ENCODE measurements at places on chromosomes 16 and 17.

DNA sequence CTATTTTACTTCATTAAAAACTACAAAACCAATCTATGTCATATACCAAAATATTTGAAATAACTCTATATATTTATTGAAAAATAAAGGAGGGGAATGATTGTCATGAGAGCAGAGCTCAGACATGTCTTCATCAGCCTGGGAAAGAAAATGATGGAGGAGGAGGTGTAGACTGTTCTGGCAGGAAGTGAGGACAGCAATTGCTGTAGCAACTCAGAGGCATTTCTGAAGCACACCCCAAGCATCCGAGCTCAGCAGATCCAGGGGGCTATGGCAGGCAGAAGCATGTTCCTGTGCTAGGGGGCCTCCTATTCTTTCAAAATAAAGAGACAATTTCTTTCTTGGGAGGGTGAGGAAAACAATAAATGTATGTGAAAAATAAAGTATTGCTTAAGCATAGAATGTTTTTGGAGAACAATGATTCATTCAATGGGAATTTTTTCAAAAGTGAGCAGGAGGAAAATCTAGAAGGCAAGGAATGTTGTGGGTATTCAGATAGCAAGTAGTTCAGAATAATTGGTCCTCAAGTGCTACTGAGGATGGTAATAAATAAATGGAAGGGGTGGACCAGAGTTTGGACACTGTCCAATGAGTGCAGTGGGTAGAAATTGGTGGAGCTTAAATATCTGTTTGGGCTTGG lies 383.4 kb downstream of the CDH11 start:
- DNase-seq = no peak

- no peak for DNase-seq
Measured at GRCh38 chr17:9529033-9529700, 46.5 kb downstream of the STX8 start.

DNA sequence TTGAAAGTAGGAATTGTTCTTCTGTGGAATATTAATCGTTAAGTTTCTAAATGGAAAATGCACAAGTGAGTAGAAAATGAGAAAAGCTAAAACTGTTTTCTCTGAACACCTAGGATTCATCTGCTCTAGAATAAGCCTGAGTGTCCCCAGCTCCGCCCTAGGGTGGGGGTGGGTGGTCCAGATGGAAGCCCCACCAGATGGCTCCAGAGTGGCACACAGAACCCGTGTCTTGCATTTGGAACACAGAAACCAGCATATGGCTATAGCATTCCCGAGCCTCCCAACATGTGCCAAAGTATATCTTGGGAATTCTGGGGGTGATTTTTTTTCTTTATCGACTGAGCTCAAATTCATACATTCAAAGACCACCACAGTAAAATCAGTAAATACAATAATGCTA lies 517.7 kb upstream of the PSMD7 start:
- DNase-seq = no peak

DNA sequence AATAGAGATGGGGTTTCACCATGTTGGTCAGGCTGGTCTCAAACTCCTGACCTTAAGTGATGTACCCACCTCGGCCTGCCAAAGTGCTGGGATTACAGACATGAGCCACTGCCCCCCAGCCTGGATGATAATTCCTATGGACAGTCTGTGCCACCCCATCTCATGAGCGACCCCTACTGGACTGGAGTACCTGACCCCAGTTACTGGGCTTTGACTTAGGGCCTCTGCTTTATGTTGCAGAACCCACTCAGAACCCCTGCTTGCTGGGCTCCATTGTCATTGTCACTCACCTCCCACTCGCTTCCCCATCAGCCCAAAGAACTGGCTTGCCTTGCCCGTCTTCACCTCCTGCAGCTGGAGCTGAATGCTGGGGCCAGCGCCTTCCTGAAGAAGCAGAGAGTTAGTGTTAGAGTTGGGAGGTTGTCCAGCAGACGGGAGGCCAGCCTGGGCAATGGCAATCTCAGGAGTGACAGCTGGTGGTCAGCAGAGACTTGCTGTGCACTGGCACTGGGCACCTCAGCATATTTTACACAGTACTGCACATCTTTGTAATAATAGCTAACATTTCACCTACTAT lies 4.0 kb downstream of the TAC4 start:
- no peak for DNase-seq

- no peak for DNase-seq
Measured at GRCh38 chr17:62017912-62018311, 47.2 kb downstream of the MED13 start.

- no peak for DNase-seq
Measured at GRCh38 chr16:75376475-75377161, 56.7 kb downstream of the CFDP1 start.

GRCh38 chr17:40018211-40019121 lies 3.2 kb downstream of the CSF3 start:
- peak; percentile 87 for DNase-seq

GRCh38 chr16:68488554-68488953 lies 40.2 kb upstream of the SMPD3 start:
- DNase-seq = no peak

DNA sequence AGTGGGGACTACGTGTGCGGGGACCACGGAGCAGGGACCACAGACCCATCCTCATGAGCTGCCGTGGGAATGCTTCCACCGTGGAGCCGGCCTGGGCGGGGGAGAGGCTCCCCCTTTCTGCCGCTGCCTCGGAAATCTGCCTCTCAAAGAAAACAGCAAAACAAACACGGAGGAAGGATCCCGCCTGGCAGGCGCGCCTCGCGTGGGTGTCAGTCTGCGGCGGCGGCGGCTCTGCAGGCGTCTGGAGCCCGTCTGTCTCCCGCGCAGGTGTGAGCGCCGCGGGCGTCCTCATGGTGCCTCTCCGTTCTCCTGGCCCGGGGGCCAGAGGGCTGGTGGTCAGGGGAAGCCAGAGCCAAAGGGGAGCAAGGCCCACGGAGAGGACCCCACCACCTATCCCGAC lies 27.5 kb downstream of the GSE1 start:
- no peak for DNase-seq

DNA sequence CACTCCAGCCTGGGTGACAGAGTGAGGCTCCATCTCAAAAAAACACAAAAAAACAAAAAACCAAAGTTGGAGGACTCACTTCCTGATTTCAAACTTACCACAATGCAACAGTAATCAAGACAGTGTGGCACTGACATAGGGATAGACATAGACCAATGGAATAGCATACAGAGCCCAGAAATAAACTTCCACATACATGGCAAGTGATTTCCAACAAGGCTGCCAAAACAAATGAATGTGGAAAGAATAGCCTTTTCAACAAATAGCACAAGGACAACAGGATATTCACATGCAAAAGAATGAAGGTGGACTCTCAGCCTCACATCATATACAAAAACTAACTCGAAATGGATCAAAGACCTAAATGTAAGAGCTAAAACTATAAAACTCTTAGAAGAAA lies 36.8 kb upstream of the RASD1 start:
- DNase-seq = no peak

GRCh38 chr16:31063843-31064611 lies 10.0 kb downstream of the ZNF668 start:
- no peak for DNase-seq

- DNase-seq = no peak
Measured at GRCh38 chr16:53061701-53062159, 6.9 kb downstream of the CHD9 start.

- no peak for DNase-seq
Measured at GRCh38 chr17:63423963-63424362, 22.1 kb downstream of the CYB561 start.

DNA sequence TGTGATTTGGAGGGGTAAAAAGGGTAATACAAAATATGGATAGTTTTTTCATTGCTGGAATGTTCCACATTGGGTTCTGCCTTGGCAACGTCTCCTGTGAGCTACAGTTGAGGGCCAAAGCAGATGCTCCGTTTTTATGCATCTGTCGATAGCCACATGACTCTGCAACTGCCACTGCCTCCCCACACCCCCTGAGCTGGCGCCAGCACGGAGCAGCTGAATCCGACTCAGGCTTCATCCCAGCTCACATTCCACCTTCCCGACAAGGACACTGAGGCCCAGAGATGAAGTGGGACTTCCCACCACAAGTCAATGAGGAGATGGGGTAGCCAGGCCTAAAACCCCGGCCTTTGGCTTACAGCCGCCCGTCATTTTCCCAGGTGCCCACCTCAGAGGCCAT lies 334.1 kb downstream of the CDH13 start:
- peak; percentile 59 for DNase-seq

- DNase-seq = no peak
Measured at GRCh38 chr17:43533699-43534098, 12.4 kb downstream of the ETV4 start.

All from right hindlimb (tissue), 1 donor.